ENCODE measurements at places on chromosomes 6 and 20.

- no peak for DNase-seq
Measured at GRCh38 chr20:6079016-6079415, 25.2 kb upstream of the LRRN4 start.

DNA sequence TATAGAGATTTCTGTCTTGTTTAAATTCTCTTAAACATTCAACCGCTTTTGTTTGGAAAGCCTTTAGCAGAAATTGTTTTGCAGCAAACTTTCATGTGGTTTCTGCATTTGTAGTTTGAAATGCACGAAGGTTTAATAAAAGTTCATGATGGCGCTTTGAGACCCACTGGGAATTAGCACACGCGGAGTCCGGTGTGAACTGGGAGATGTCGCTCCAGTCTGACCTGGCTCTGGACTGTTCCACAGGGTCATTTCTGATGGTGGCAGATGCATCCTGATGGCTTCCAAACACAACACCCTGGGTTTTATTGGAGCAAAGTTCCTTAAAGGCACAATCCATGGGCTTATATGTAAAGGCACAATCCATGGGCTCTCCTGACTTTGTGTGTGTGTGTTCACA, 78.1 kb upstream of the MTHFD1L start:
- DNase-seq, result no peak

GRCh38 chr6:127457456-127458064, 1.6 kb downstream of the KIAA0408 start:
- no peak for DNase-seq

- no peak for DNase-seq
Measured at GRCh38 chr20:45962031-45962755, 9.8 kb downstream of the ZNF335 start.

- DNase-seq, result no peak
Measured at GRCh38 chr6:44342052-44342451, 398 bp upstream of the SPATS1 start.

- DNase-seq, result no peak
Measured at GRCh38 chr6:51578362-51578761, 509.1 kb downstream of the PKHD1 start.

GRCh38 chr20:38023181-38024001, 9.9 kb downstream of the TTI1 start:
- no peak for DNase-seq

DNA sequence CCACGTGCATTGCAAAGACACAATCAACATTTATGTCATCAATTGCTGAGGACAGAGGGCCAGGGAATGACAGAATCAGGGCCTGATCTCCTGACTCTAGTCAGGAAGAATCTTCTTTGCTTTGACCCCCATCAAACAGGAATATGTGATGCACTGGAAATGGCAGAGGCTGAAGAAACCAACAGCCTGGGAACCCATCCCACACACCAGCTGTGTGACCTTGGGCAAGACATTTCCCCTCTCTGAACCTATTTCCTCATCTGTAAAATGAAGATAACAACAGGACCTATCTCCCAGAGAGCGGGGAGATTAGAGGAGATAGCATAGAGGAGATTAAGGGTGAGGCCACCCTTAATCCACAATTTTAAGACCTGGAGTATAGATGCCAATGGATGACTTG, 1.5 kb downstream of the HNF4A start:
- DNase-seq, result no peak

DNA sequence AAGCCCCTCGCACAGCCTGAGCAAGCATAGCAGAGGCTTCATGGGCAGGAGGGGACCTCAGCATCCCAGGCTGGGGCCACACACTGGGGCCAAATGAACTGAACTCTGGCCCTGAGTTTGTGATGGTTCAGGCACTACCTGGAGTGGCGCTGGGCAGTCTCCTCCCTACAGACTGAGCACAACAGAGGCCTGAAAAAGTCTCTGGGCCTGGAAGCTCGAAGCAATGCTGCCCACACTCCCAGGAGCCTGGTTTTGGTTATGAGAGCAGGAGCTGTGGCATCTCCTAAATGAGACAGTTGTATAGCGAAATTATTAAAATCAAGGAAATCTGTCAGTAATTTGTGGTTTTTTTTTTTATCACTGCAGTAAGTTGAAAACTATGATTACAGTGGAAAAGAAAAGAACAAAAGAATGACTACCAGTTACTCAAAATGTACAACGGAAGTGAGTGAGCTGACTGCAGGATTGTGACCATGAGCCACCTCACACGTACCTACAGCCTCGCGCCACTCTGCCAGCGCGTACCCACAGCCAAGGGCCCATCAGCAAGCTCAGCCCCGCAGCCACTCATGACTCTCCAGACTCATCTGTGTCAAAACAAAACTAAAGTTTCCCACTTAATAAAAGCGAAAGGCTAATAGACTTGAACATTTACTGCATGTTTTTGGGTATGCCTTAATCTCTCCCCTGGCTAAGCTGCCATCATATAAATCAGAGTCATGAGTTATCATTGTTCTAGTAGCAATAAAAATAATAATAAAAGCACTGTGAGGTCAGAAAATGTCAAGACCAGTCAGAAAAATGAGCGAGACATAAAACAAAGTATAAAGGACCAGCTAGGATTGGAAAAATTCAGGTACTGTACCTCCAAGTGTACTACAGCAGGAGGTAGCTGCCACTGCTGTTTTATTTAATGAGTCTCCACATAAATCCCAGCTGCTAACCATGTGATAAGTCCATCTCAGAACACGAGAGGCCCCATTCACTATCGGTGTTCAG, 177.0 kb downstream of the FOXC1 start:
- no peak for DNase-seq

- no peak for DNase-seq
Measured at GRCh38 chr20:10763112-10763511, 89.3 kb upstream of the JAG1 start.

- no peak for DNase-seq
Measured at GRCh38 chr6:40334496-40335270, 252.5 kb downstream of the LRFN2 start.

- DNase-seq, result no peak
Measured at GRCh38 chr6:57263739-57264138, 41.6 kb upstream of the RAB23 start.

DNA sequence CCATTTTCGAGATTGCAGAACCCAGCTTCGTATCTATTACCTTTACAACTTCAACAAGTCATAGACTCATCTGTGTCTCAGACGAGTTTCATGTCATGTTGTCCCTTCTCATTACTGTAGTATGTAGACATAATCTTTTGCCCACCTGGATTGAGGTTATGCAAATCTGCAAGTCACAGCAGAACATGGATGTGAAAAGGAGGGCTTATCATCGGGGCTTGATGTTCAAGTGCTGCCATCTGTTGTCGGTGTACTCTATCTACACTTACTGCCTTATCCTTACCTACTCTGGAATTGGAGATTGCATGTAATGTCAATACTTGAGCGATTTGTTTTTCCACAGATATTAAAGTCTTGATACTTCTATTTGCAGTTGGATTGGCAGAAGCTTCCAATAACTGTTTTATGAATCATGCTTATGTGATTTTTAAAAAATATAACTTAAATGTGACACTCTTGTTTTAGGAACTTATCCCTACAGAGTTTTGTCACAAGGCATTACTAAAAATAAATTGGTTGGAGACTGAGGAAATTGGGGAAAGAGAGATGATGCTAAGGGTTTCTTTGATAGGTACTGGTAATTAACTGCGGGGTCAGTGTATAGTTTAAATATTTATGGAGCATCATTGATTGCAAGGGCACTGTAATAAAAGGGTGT, 3.0 kb upstream of the GOPC start:
- DNase-seq, result peak; percentile 41

DNA sequence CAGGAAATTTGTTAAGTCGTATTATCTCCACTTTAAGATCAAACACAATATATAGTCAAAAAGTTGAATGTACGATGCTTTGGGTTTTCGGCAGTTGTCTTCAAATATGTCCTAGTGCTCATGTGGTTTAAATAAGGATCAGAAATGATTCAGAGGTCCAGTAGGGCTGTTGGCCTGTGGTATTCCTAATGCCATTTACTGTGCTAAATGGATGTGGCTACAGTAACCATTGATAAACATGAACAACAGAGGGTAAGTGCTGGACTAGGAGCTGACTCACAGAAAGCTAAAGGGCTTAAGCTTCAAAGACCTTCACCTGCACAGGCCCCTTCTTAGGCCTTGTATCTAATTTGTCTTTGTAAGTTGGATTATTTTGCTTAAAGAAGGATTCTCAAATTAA, 80.5 kb upstream of the TPD52L1 start:
- DNase-seq, result no peak

- no peak for DNase-seq
Measured at GRCh38 chr6:11324453-11325015, 92.1 kb upstream of the NEDD9 start.

DNA sequence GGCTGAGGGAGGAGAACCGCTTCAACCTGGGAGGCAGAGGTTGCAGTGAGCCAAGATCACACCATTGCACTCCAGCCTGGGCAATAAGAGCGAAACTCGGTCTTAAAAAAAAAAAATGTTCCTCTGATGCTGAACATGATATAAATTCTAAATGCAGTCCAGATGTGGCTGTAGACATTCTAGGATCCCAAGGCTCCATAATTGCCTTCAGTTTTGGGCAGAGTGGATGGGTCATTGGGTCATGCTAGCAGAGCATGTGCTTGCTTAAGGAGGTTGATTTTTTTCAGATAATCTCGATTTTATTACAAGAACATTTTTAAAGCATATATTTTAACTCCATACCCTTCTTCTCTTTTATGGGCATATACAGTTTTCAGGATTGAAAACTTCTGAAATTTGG, 112.0 kb downstream of the UTRN start:
- no peak for DNase-seq

GRCh38 chr6:117676577-117677218, 1.4 kb downstream of the NUS1 start:
- no peak for DNase-seq

DNA sequence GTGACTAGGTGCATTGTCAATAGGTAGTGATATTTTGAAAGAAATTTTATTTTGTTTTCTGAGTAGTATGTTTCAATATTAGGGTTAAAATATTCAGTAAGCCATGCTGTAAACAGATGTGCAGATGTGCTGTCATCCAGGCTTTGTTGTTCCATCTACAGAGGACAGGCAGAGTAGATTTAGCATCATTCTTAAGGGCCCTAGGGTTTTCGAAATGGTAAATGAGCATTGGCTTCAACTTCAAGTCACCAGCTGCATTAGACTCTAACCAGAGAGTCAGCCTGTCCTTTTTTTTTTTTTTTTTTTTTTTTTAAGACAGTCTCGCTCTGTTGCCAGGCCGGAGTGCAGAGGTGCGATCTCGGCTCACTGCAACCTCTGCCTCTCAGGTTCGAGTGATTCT, 27.1 kb upstream of the BACH2 start:
- no peak for DNase-seq

DNA sequence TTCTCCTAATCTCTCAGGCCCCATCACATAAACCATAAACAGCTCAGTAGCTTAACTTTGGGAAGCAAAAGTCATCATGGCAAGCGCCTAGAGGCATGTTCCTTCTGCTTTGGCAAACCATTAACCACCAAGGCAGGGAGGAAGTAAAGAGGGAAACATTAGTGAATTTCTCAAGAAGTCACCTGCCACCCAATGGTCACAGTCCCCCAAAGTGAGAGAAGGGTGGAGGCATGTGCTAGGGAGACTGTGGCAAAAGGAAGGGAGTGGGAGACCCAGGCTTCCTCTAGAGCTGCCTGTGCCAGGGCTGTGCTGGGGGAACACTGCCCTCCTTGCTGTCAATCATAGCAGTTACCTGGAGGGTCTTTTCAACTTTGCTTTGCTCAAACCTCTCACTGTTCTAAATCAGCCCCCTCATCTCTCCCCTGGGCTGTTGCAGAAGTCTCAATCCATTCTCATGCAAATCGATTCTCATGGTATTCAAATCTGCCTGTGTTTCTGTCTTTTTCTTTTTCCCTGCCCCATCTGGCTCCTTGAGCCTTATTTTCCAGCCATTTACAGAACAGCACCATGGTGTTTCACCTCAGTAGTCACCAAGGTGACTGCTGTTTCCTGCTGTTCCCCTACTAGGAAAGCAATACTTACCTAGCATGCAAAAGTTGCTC, 1.8 kb upstream of the RNF24 start:
- no peak for DNase-seq

DNA sequence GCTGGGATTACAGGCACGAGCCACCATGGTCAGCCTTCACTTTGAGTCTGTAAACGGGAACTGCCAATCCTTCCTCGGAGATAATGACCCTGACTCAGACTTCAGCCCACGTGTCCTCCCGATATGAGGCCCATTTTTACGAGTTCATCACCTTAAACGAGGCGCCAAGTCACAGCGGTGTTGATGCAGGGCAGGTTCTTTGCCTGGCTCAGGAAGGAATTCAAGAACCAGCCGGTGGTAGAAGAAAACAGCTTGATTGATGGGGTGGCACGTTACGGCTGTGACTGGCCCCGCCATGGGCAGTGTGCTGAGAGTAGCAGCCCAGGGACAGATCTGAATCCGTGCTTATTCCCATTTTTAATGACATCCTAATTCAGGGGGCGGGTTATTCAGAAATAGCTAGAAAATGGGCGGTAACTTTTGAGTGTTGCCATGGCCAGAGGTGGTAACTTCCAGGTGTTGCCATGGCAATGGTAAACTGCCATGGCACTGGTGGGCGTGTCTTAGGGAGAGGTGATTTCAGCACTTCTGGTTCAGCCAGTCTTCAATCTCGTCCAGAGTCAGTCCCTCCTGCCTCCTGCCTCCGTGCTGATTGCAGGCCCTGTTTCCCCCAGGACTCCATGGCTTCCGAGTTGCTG, 9.1 kb upstream of the MAP1LC3A start:
- no peak for DNase-seq

DNA sequence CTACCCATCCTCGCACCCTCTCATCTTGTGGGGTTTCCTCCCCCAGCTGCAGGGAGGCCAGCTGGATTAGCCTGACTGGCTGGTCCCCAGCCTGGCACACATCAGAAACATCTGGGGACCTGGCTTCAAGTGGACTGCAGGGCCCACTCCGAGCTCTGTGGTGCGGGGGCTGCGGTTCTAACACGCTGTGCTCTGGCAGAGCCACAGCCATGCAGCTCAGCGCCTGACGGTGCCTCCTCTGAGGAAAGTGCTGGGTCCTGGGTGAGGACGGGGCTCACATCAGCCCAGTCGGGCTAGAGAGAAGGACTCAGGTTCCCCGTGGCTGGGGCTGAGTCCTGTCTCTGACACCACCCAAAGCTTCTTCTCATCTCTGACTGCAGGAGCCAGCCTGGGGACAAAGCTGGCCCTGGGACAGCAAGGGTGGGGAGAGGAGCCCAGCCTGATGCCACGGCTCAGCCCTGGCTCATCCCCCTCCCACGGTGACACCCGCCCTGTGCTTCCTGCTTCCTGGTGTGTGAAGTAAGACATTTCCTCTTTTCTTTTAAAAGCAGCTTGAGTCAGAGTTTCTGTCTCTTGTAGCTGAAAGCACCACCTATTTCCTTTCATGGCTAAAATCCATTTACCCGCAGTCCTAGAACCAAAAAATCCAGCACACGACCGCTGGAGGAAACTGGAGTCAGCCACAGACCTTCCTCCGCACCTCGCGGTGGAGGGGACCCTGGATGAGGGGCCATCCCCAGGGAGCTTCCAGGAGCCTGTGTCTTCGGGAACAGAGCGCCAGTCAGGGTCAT, 127.4 kb upstream of the AFDN start:
- DNase-seq, result no peak

GRCh38 chr6:71332012-71332411, 43.4 kb downstream of the OGFRL1 start:
- DNase-seq, result no peak

GRCh38 chr6:14366872-14367271, 249.3 kb downstream of the CD83 start:
- DNase-seq, result no peak

GRCh38 chr6:122683989-122684651, 73.9 kb downstream of the PKIB start:
- DNase-seq, result no peak

GRCh38 chr20:37729909-37730308, 36.1 kb downstream of the CTNNBL1 start:
- no peak for DNase-seq

GRCh38 chr20:4299773-4300172, 284.4 kb upstream of the RNF24 start:
- no peak for DNase-seq

Measured in neural crest cell (in vitro differentiated cells).